ENCODE measurements at places on chromosomes 3 and 15. TPM values are rescaled to one million over a fixed set of nuclear protein-coding genes. Genes with fewer than 3 reads are reported as not detected.

LAMB2 gene
- total RNA-seq: 379 TPM

C3orf20 gene
- not detected for total RNA-seq

TEX55 gene
- total RNA-seq: not detected

MME gene
- 55.5 TPM for total RNA-seq

ESYT3 gene
- total RNA-seq: 7.9 TPM

MRPS11 gene
- total RNA-seq: 17.4 TPM

GOLGA8J gene
- total RNA-seq: 0.30 TPM

EIF5A2 gene
- total RNA-seq: 3.2 TPM

GPR176 gene
- 10.3 TPM for total RNA-seq

RYR3 gene
- total RNA-seq: 6.3 TPM

CA12 gene
- total RNA-seq: 4.3 TPM

ARGFX gene
- total RNA-seq: not detected

DAZL gene
- not detected for total RNA-seq

SPTSSB gene
- 29.6 TPM for total RNA-seq

ONECUT1 gene
- not detected for total RNA-seq

ADGRG7 gene
- total RNA-seq: 0.10 TPM

MAPKAPK3 gene
- total RNA-seq: 27.8 TPM

SPESP1 gene
- total RNA-seq: 0.99 TPM

BOC gene
- 70.1 TPM for total RNA-seq

THBS1 gene
- 291 TPM for total RNA-seq
